Suprapubic skin (tissue), 4 donors: ENCODE measurements at places on chromosomes 16 and 17. TPM values are rescaled to one million over a fixed set of nuclear protein-coding genes. Genes with fewer than 3 reads are reported as not detected.

DNA sequence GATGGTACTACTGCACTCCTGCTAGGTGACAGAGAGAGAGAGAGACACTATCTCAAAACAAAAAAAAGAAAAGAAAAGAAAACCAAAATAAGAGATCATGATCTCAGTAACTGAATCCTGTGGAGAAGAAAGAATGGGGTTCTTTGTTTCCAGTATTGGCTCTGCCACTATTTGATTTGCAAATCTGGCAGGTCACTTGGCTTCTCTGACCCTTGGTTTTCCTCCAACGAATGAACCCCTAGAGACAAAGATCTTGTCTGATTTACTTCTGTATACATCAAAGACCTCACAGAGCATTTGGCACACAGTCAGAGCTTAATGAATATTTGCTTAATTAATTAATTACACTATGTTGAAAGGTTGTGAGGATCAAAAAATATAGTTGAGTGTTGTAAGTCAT lies 47.9 kb upstream of the NLK start:
- DNase-seq = no peak
- no peak overlapping the region for H3K4me3 ChIP-seq
- no peak overlapping the region for H3K27ac ChIP-seq
- H3K4me1 ChIP-seq = no peaks in the 10 kb centered on the region

- no peak overlapping the region for H3K27ac ChIP-seq
- peak; percentile 10 for DNase-seq
- no peaks in the 10 kb centered on the region for H3K27me3 ChIP-seq
- H3K4me1 ChIP-seq = no peaks in the 10 kb centered on the region
- no peak overlapping the region for H3K4me3 ChIP-seq
Observed at GRCh38 chr16:50124769-50125168, 28.3 kb upstream of the TENT4B start.

DNA sequence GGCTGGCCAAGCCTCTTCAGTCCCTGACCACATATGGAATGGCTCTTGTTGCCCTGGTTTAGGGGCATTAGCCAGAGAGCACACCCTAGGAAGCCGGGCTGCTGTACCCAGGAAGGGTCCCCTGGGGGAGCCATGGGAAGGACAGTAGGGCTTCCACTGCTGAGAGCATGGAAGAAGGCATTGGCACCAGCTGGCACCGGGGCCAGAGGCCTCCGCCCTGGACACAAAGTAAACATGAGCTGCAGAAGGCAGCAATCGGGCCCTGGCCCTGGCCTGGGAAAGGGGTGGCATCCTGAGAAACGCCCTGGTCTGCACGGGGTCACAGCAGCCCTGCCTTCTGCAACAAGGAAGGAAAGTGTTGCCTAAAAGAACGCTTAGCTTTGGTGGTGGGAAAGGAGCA lies 49.4 kb downstream of the VAC14 start:
- H3K27me3 ChIP-seq = no peaks in the 10 kb centered on the region
- no peak overlapping the region for H3K4me3 ChIP-seq
- no peaks in the 10 kb centered on the region for H3K36me3 ChIP-seq

DNA sequence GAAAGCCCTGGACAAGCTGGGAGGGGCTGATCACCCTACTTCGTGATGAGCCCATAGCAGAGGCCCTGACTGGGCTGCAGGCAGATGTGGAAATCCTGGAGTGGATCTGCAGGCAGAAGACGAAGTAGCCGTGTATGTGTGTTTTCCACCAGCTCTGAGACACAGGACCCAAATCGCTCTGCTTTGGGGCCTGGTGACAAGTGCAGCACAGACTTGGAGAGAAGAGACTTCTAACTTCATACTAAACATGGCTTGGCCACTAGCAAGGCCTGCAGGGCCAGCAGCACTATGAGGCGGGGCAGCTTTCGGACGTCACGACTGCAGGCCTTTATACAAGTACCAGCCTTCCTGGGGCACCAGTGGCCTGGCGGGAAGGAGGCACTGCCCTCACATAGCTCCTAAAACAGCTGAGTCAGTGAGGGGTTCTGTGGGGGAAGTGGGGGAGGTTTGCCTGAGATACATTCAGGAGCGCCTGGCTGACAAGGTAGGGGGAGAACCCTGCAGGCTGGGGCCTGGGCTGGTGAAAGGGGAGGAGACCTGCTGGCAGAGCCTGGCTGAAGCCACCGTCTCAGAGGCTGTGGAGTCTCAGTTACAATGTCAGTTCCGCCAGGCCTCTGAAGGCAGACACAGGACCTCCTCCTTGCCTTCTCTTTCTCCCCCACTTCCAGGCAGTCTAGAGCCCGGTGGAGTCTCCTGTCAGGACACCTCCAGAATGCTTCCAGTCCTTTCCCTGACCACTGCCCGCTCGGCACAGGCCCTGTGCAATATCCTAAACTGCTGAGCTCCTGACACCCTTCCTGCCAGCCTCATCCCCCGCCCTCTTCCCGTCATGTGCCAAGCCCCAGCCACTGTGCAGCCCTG lies 73.4 kb downstream of the WSB1 start:
- H3K4me3 ChIP-seq = no peak overlapping the region
- no peaks in the 10 kb centered on the region for H3K27me3 ChIP-seq
- no peaks in the 10 kb centered on the region for H3K4me1 ChIP-seq
- no peak for DNase-seq
- H3K27ac ChIP-seq = no peak overlapping the region

DNA sequence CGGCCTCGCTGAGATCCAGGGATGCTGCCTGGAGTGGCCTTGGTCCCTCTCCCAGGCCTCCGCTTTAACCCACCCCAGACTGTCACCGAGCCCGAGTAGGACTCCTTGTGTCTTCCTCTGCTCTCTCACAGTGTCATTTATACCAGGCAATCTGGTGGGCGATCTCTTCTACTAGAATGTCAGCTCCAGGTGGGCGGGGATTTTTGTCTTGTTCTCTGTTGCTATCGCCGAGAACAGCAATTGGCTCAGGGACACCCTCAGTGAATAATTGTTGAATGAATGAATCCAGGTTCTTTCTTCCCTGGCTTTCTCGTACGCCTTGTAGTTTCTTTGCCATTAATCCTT lies 591 bp downstream of the DHX38 start:
- H3K27me3 ChIP-seq = no peaks in the 10 kb centered on the region
- H3K4me1 ChIP-seq = peaks cover 41% of the 10 kb centered on the region
- H3K4me3 ChIP-seq = peak overlapping the region; percentile 93
- DNase-seq = no peak
- H3K36me3 ChIP-seq = peaks cover 45% of the 10 kb centered on the region

DNA sequence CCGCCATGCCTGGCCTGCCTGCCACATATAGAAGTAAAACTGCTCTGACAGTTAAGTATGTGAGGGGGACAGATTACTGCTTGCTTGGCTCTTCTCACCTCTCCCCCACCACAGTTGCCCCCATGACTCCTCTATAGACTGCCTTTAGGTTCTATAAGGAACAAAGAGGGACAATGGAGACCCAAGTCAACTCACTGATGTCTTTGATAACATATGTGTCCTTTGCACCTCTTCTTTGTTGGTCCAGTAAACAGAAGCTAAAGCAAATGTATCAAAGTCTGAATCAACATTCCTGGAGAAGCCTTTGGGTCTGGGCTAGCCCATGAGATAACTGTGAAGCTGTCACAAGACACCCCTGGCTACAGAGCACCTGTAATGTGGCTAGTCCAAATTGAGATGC lies 27.1 kb downstream of the NUDT7 start:
- H3K27ac ChIP-seq = no peak overlapping the region
- H3K36me3 ChIP-seq = no peaks in the 10 kb centered on the region
- no peaks in the 10 kb centered on the region for H3K4me1 ChIP-seq

- H3K36me3 ChIP-seq = peaks cover 15% of the 10 kb centered on the region
- H3K4me3 ChIP-seq = peak within 1 kb of the TSS; percentile 81
- peak within 1 kb of the TSS; percentile 97 for H3K27ac ChIP-seq
- no peaks in the 10 kb centered on the region for H3K27me3 ChIP-seq
Observed at GRCh38 chr17:8162233-8162996, at the start of gene VAMP2. Gene VAMP2 (minus strand): TSS chr17:8162948. CDS start chr17:8162879, 69 bp downstream.

- H3K4me3 ChIP-seq = peak overlapping the region; percentile 1
- H3K4me1 ChIP-seq = peaks cover 55% of the 10 kb centered on the region
- no peaks in the 10 kb centered on the region for H3K36me3 ChIP-seq
- peak overlapping the region; percentile 76 for H3K27ac ChIP-seq
- H3K27me3 ChIP-seq = no peaks in the 10 kb centered on the region
Observed at GRCh38 chr17:76492989-76493501, 8.2 kb downstream of the RHBDF2 start.

GRCh38 chr17:78132084-78132676 lies 1.6 kb downstream of the TMC8 start:
- no peaks in the 10 kb centered on the region for H3K36me3 ChIP-seq
- H3K4me3 ChIP-seq = peak overlapping the region; percentile 48
- peak; percentile 84 for DNase-seq
- H3K27me3 ChIP-seq = no peaks in the 10 kb centered on the region

DNA sequence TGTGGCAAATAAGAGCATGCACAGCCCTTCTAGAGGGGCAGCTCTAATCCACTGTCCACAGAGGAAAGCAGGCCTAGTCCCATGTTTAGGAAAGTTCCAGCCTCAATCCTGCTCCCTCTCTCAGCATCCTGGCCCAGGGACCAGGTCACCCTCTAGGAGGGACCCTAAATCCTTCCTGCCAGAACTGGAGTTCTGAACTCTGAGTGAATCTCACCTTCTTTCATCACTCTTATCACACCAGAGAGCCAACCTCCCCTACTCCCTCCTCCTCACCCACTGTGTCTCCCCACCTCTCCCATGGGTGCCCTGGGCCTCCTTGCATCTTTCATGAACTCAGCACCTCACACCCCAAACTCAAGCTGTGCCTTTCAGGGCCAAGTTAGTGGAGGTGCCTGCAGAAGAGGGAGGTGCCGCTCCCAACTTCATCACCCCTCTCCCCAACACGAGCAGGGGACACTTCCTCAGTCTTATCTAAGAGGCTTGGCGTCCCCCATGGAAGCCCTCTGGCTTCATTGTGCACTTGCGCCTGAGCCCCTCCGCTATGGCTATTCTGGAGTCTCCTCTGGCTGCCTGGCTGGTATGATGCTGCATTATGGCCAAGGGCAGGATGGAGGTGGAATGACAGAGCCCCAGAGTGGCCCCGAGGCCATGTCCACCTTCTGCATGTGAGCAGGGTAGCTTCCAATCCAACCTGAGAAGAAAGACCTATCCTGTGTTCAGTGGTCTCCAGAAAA lies 31.7 kb downstream of the PIK3R6 start:
- no peak for DNase-seq
- no peaks in the 10 kb centered on the region for H3K36me3 ChIP-seq
- peaks cover 40% of the 10 kb centered on the region for H3K27me3 ChIP-seq
- no peaks in the 10 kb centered on the region for H3K4me1 ChIP-seq

DNA sequence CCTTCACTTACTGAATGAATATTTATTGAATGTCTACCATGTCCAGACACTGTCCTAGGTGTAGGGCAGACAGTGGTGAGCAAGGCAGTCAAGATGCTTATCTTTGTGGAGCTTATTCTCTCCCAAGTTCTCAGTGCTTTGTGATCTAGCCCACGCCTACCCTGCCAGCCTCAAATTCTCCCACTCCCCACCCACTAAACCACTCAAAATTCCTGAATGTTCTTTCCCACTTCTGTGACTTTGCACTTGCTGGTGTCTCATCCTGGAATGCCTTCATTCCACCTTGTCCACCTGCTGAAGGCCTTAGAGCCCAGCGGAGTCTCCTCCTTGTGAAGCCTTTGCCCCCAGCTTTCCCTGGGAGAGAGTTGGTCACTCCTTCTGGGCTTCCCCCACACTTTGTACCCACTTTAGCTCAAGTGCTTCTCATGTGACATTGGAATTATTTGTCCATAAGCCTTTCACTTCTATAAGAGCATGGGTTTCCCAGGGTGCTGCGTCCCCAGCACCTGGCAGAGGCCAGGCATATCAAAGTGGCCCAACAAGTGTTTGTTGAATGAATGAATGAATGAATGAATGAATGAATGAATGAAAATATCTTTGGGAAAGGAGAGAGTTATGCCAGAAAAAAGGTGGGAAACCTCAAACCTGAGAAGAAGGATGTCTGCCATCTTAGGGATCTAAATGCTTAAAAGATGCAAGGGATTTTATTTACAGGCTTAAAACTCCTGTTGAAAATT lies 23.0 kb downstream of the CCDC182 start:
- H3K4me1 ChIP-seq = no peaks in the 10 kb centered on the region
- no peak overlapping the region for H3K27ac ChIP-seq
- no peak overlapping the region for H3K4me3 ChIP-seq
- H3K27me3 ChIP-seq = peaks cover 2% of the 10 kb centered on the region
- DNase-seq = no peak
- H3K36me3 ChIP-seq = no peaks in the 10 kb centered on the region

DNA sequence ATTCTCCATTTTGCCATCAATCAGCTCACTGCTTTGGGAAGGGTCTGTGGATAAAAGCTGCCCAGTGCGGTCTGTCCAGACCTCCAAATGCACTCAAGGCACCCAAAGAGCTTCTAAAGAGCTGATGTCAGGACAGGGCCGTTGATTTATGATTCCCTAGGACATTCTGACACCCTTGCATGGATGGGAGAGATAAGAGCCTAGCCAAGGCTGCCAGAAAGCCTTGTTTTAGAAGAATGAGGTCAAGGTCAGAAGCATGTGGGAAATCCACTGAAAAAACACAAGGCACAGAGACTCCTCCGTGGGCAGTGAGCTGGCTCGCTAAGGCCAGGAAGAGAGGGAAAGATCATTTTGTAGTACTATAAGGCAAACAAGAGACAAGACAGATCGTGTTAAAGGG lies 214.0 kb downstream of the CDH11 start:
- H3K27me3 ChIP-seq = no peaks in the 10 kb centered on the region
- H3K27ac ChIP-seq = no peak overlapping the region
- H3K36me3 ChIP-seq = no peaks in the 10 kb centered on the region
- no peak for DNase-seq
- H3K4me3 ChIP-seq = no peak overlapping the region

- H3K4me1 ChIP-seq = no peaks in the 10 kb centered on the region
- no peaks in the 10 kb centered on the region for H3K36me3 ChIP-seq
- H3K27ac ChIP-seq = no peak overlapping the region
- H3K4me3 ChIP-seq = no peak overlapping the region
- DNase-seq = no peak
- no peaks in the 10 kb centered on the region for H3K27me3 ChIP-seq
Observed at GRCh38 chr17:66589892-66590291, 245.0 kb upstream of the CACNG5 start.

DNA sequence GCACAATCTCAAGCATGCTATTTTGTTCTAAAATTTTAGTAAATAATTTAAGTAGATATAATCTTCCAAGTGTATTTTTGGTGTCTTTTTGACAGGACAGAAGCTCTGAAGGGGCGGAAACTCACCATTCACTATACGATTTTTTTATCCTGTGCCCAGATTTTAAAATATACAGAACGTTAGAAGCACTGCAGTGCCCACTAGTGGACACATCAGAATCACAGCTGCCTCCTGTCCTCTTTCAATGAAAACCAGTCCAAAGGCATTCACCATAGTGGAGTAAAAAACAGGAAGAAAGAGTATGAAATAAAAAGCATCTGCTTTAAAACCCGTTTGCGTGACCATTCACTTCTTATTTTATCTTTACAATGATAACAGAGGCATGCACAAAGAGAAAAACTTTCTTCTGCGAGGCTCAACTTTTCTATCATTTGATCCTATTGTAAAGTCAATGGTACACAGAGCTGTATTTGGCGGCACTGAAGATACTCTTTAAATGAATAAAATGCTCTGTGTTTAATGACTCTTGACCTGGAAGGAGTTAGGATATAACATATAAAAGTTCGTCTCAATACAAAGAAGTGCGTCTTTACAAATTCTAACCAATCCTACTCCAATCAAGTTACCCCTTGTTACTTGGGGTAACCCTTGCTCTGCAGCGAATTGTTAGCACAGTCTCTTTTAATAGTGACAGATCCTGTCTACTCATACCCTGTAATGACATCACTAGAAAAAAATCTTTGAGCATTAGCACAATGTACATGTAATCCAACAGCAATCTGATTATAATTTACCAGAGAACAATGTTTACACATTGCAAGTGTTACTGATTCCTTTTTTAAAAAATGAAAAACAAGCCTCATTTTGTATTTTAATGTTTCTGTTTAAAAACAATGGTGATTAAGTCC lies 339.8 kb upstream of the PSMD7 start:
- H3K4me1 ChIP-seq = peaks cover 1% of the 10 kb centered on the region
- H3K27ac ChIP-seq = no peak overlapping the region
- no peaks in the 10 kb centered on the region for H3K36me3 ChIP-seq
- DNase-seq = no peak

KREMEN2 gene
- 1.0 TPM for total RNA-seq

ANKRD40CL gene
- not detected for total RNA-seq

TP53TG3C gene
- not detected for total RNA-seq

CDK5R1 gene
- total RNA-seq = 6.9 TPM
